ENCODE measurements at places on chromosomes 13 and 19. TPM values are rescaled to one million over a fixed set of nuclear protein-coding genes. Genes with fewer than 3 reads are reported as not detected.

- no peaks in the 10 kb centered on the region for H3K27me3 ChIP-seq
- H3K4me3 ChIP-seq = no peak overlapping the region
These were observed 7.8 kb downstream of the NCLN start for GRCh38 chr19:3193256-3194105.

GRCh38 chr19:39829702-39830275 is 4.2 kb downstream of the DYRK1B start:
- peaks cover 60% of the 10 kb centered on the region for H3K36me3 ChIP-seq
- H3K4me3 ChIP-seq = no peak overlapping the region
- H3K27me3 ChIP-seq = no peaks in the 10 kb centered on the region
- H3K4me1 ChIP-seq = peaks cover 61% of the 10 kb centered on the region
- no peak for DNase-seq
- H3K27ac ChIP-seq = peak overlapping the region; percentile 90

DNA sequence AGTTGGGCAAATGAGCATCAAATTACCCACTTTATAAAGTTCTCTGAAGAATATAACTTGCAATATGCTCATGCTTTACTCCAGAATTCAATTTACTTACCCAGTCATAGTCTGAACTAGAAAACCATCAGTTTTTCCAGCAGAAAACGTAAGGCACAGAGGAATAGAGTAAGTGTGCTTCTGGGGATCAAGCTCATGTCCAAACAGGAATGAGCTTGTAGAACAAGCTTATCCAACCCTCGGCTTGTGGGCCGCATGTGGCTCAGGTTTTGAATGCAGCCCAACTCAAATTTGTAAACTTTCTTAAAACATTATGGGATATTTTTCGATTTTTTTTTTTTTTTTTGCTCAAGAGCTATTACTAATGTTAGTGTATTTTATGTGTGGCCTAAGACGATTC is 308.5 kb upstream of the KLF12 start:
- H3K4me1 ChIP-seq = peaks cover 2% of the 10 kb centered on the region
- H3K27me3 ChIP-seq = no peaks in the 10 kb centered on the region
- no peaks in the 10 kb centered on the region for H3K36me3 ChIP-seq
- H3K4me3 ChIP-seq = no peak overlapping the region
- no peak overlapping the region for H3K27ac ChIP-seq
- no peak for DNase-seq

DNA sequence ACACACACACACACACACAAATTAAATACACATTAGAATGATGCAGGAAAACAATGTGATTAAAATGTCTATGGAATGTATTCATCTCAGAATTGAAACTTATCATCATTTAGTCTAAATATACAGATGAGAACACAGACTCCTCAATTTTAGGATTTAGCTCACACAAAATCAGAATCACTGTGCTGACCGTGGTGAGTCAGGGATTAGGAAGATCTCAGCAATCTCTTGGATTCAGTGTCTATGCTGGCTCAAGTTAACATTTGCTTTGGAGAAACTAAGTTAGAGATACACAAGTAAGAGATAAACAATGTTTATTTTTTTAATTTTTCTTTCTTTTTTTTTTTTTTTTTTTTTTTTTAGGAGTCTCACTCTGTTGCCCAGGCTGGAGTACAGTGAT is 323.6 kb downstream of the KLF12 start:
- H3K27ac ChIP-seq = no peak overlapping the region
- no peak for DNase-seq
- no peaks in the 10 kb centered on the region for H3K36me3 ChIP-seq
- no peaks in the 10 kb centered on the region for H3K4me1 ChIP-seq
- no peaks in the 10 kb centered on the region for H3K27me3 ChIP-seq

- no peak overlapping the region for H3K4me3 ChIP-seq
- no peak for DNase-seq
- no peak overlapping the region for H3K27ac ChIP-seq
- H3K4me1 ChIP-seq = no peaks in the 10 kb centered on the region
These were observed 102.8 kb downstream of the KATNAL1 start for GRCh38 chr13:30204564-30204963.

DNA sequence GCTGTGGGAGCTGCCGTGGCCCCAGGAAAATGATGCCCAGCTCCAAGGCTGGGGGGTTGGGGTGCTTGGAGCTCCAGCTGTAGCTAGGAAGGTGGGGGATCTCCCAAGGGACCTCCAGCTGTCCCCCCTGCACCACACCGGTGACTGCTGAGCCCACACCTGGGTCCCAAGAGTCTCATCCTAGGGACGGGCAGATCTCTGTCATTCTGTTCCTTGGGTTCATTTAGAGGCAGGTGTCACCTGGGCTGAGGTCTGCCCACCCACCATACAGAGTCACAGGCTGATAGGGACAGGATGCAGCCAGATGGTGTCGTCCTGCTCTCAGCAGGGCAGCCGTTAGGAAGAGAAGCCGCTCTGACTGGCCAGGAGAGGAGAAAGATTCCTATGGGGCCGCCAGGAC is 5.3 kb downstream of the F2RL3 start:
- H3K27me3 ChIP-seq = peaks cover 21% of the 10 kb centered on the region
- DNase-seq = no peak
- H3K4me1 ChIP-seq = peaks cover 7% of the 10 kb centered on the region
- no peaks in the 10 kb centered on the region for H3K36me3 ChIP-seq

GRCh38 chr13:113060557-113061270 is 44.9 kb upstream of the F7 start:
- no peaks in the 10 kb centered on the region for H3K36me3 ChIP-seq
- no peaks in the 10 kb centered on the region for H3K27me3 ChIP-seq
- no peak overlapping the region for H3K27ac ChIP-seq

GRCh38 chr19:35153701-35154524 is 622 bp upstream of the FXYD5 start:
- peak overlapping the region; percentile 68 for H3K27ac ChIP-seq
- H3K4me3 ChIP-seq = peak overlapping the region; percentile 53
- H3K4me1 ChIP-seq = no peaks in the 10 kb centered on the region
- DNase-seq = no peak
- H3K27me3 ChIP-seq = peaks cover 39% of the 10 kb centered on the region

DNA sequence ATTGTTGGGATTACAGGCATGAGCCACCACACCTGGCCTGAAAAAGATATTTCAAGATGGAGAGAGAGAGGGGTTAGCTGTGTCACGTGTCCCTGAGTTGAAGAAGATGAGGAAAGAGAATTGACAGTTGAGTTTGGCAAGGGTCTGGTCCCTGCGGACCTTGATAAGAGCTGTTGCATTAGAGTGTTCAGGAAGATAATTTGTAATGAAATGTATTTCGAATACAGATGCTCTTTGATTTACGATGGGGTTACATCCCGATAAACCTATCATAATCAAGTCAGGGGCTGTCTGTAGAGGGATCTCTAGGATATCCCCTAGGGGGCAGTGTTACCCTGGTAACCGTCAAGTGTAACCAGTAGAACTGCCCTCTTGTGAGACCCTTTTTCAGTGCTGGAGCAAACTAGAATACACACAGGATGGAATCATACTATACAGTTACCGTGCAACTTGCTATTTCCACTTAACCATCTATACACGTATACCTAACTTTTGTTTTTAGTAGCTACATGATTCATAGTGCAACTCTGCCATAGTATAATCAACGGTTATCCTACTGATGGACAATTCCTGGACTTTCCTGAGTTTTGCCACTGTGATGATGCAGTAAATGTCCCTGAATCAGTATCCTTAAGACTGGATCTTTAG is 1.5 kb upstream of the ELOF1 start:
- H3K36me3 ChIP-seq = no peaks in the 10 kb centered on the region
- no peak for DNase-seq
- H3K27me3 ChIP-seq = no peaks in the 10 kb centered on the region
- H3K4me1 ChIP-seq = peaks cover 25% of the 10 kb centered on the region
- H3K27ac ChIP-seq = no peak overlapping the region

GRCh38 chr19:7959211-7959610 is 15.7 kb upstream of the TIMM44 start:
- no peak overlapping the region for H3K4me3 ChIP-seq
- H3K4me1 ChIP-seq = no peaks in the 10 kb centered on the region
- H3K27ac ChIP-seq = no peak overlapping the region
- DNase-seq = no peak
- no peaks in the 10 kb centered on the region for H3K36me3 ChIP-seq

DNA sequence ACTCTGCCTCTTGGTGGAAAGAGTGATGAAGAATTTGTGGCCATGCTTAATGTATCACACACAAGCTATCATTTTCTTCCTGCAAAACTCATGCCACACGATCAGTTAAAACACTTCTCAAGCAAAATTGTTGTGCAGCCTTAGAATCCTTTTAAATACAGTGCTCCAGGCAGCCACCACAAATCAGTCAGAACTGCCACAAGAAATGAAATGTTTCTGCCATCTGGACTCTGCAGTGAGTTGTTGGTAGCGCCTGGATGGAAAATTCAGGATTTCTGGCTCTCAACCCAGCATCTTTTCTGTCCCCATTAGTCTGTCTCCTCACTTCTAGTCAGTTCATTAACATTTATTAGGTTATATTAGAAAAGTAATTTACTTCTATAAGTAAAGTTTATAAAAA is 179.5 kb downstream of the GPC6 start:
- H3K4me3 ChIP-seq = no peak overlapping the region
- H3K4me1 ChIP-seq = no peaks in the 10 kb centered on the region
- no peaks in the 10 kb centered on the region for H3K36me3 ChIP-seq
- no peak overlapping the region for H3K27ac ChIP-seq

DNA sequence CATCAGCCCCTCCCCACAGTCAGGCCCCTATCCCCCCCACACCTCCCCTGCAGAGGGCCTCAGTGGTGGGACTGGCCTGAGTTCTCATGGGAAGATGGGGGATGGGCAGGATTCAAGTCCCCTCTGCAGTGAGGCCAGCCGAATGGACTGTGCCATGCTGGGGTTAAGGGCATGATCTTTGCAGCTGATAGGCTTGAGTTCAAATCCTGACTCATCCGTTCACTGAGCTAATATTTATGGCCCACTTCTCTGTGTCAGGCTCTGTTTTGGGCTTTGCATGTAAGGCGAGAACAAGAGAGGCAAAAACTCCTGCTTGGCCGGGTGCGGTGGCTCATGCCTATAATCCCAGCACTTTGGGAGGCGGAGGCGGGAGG is 20.7 kb downstream of the MARK4 start:
- no peak overlapping the region for H3K4me3 ChIP-seq
- H3K27me3 ChIP-seq = no peaks in the 10 kb centered on the region
- no peak overlapping the region for H3K27ac ChIP-seq
- no peaks in the 10 kb centered on the region for H3K36me3 ChIP-seq
- no peak for DNase-seq
- H3K4me1 ChIP-seq = no peaks in the 10 kb centered on the region

DNA sequence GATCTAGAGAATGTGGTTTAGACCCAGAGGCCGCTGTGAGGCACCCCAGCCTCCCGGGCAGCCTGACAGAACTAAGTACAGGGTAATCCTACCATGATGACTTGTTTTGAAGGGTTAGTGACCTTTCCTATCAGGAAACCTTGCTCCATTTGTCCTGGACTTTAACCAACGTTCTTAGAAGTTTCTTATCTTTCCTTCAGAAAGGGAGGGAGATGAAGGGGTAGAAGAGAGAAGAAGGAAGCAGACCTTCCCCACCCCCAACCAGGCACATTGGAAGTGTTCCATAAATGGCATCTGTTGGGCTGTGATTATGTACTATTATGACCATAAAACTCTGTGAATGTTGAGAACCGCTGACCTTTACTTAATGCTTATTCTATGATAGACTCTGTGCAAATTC is 184.2 kb downstream of the OXGR1 start:
- H3K4me3 ChIP-seq = no peak overlapping the region
- H3K27me3 ChIP-seq = no peaks in the 10 kb centered on the region
- no peak overlapping the region for H3K27ac ChIP-seq
- DNase-seq = no peak
- H3K36me3 ChIP-seq = no peaks in the 10 kb centered on the region

DNA sequence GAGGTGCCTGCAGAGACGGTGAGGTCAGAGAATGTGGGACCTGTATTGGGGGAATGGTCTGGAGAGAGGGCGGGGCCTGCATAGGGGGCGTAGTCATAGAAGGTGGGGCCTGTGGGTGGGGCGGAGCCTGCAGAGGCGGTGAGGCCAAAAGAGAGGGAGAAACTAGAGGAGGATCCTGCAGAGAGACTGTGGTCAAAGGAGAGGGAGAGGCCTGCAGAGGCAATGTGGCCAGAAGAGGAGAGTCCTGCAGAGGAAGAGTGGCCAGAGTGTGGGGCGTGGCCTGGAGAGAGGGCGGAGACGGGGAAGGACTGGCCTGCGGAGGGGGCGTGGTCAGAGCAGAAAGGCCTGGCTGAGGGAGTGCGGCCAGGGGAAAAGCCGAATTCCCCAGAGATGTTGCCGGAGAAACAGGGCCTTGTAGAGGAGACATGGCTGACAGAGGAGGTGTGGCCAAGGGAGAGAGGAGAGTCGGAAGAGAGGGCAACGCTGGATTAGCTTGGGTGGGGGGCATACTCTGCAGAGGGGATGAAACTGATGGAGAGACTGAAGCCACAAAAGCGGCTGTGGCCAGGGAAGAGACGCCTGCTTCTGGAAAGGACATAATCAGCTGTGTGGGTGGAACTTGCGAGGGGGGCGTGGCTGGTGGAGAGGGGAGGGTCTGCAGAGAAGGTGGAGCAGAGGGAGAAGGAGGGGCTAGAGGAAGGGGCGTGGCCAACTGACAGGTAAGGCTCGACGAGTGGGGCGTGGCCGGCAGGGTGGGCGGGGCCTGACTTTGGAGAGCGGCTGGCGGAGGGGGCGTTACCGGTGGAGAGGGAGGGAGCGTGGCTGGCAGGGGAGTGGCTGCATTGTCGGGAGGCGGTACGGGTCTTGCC is 2.5 kb downstream of the PRR36 start:
- H3K4me1 ChIP-seq = peaks cover 8% of the 10 kb centered on the region
- DNase-seq = peak; percentile 34
- no peak overlapping the region for H3K27ac ChIP-seq
- peak overlapping the region; percentile 17 for H3K4me3 ChIP-seq

GRCh38 chr13:103884101-103884723 is 818.0 kb upstream of the SLC10A2 start:
- H3K27me3 ChIP-seq = no peaks in the 10 kb centered on the region
- no peak overlapping the region for H3K4me3 ChIP-seq

DNA sequence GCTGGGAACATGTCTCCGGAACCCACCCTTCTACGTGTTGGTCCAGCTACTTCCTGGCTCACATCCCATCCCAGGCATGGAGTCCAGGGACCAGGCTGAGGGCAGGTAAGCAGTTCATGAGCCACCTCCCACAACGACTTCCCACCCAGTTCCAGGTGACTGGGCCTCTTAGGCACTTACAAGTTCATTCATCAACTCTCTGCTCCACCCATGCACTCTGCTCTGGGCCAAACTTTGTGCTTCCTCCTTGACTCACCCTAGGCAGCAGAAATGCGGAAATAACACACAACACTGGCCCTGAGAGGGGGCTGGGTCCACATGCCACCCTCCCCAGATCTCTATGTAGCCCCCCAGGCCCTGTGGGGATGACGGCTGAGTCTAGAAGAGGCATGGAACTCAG is 20.5 kb downstream of the IQCN start:
- H3K27ac ChIP-seq = no peak overlapping the region
- no peak for DNase-seq
- no peaks in the 10 kb centered on the region for H3K27me3 ChIP-seq

- peaks cover 15% of the 10 kb centered on the region for H3K4me1 ChIP-seq
- H3K36me3 ChIP-seq = no peaks in the 10 kb centered on the region
- DNase-seq = no peak
- no peak overlapping the region for H3K27ac ChIP-seq
These were observed 36.9 kb downstream of the POLR1D start for GRCh38 chr13:27658546-27658945.

- H3K4me1 ChIP-seq = peaks cover 30% of the 10 kb centered on the region
- no peaks in the 10 kb centered on the region for H3K36me3 ChIP-seq
- DNase-seq = peak; percentile 74
- H3K27ac ChIP-seq = peak overlapping the region; percentile 97
- H3K27me3 ChIP-seq = no peaks in the 10 kb centered on the region
These were observed 1.0 kb downstream of the HMGB1 start for GRCh38 chr13:30464496-30465342.

The UBE2L5 gene
- not detected for total RNA-seq

The ZNF492 gene
- total RNA-seq = not detected

The DOCK6 gene
- 9.6 TPM for total RNA-seq

The ZNF616 gene
- 1.1 TPM for total RNA-seq

The MYO16 gene
- not detected for total RNA-seq

The UBE2M gene
- total RNA-seq = 23.5 TPM

The POSTN gene
- 25.3 TPM for total RNA-seq

The HNRNPM gene
- total RNA-seq = 74.6 TPM
